Thyroid gland (tissue), 4 donors: ENCODE measurements at places on chromosomes 11 and 22. TPM values are rescaled to one million over a fixed set of nuclear protein-coding genes. Genes with fewer than 3 reads are reported as not detected.

Gene MYO7A
- 5.6 TPM for total RNA-seq

- H3K36me3 ChIP-seq, result no peaks in the 10 kb centered on the region
- no peak overlapping the region for H3K4me3 ChIP-seq
- no peaks in the 10 kb centered on the region for H3K27me3 ChIP-seq
- H3K4me1 ChIP-seq, result no peaks in the 10 kb centered on the region
- H3K27ac ChIP-seq, result no peak overlapping the region
- no peak for DNase-seq
These were observed 720.6 kb upstream of the ANO5 start for GRCh38 chr11:21472261-21472660.

- H3K36me3 ChIP-seq, result no peaks in the 10 kb centered on the region
- peak; percentile 94 for DNase-seq
- H3K4me1 ChIP-seq, result peaks cover 21% of the 10 kb centered on the region
- peak within 1 kb of the TSS; percentile 97 for H3K4me3 ChIP-seq
- no peaks in the 10 kb centered on the region for H3K27me3 ChIP-seq
These were observed at the start of gene PPARA for GRCh38 chr22:46150034-46150654. Gene PPARA (plus strand): TSS chr22:46150526. CDS start chr22:46198384, 47,858 bp downstream.

GRCh38 chr11:369336-370018 is at the start of gene B4GALNT4:
Gene B4GALNT4 (plus strand): TSS chr11:369499. CDS start chr11:369804, 305 bp downstream.
- no peaks in the 10 kb centered on the region for H3K36me3 ChIP-seq
- DNase-seq, result no peak

Gene FAM227A
- total RNA-seq, result 12.6 TPM

- no peaks in the 10 kb centered on the region for H3K36me3 ChIP-seq
- H3K4me1 ChIP-seq, result peaks cover 24% of the 10 kb centered on the region
- no peak overlapping the region for H3K27ac ChIP-seq
- DNase-seq, result no peak
- H3K4me3 ChIP-seq, result no peak overlapping the region
These were observed 57.0 kb downstream of the TENM4 start for GRCh38 chr11:79383874-79384273.

- no peak overlapping the region for H3K4me3 ChIP-seq
- peaks cover 10% of the 10 kb centered on the region for H3K4me1 ChIP-seq
- H3K27me3 ChIP-seq, result no peaks in the 10 kb centered on the region
These were observed 32.1 kb upstream of the ACR start for GRCh38 chr22:50705851-50706351.

Gene RFPL2
- not detected for total RNA-seq

DNA sequence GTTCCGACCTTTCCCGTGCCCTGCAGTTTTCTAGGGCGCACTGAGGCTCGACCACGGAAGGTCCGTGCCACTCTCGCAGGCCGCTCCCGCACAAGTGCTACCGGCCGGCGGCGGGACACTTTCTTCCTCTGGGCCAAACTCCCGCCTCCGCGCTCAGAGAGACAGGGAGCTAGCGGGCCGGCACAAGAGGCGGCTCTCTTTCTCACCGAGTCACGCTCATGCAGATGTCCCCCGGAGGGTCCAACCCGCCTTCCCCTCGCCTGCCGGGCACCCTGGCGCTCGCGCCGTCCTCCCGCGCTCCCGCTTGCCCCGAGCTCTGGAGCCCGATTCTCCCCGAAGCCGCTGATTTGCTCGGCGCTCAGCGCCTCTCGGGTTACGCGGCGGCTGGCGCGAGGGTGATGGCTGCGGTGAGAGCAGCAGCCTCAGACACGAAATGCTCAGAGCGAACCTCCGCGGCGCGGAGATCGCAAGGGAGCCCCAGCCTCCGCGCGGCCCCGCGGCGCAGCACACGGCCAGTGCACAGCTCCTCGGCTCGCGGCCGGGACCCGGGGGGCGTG is 1.0 kb downstream of the LMO1 start:
- peaks cover 5% of the 10 kb centered on the region for H3K27me3 ChIP-seq
- H3K4me1 ChIP-seq, result peaks cover 19% of the 10 kb centered on the region
- no peaks in the 10 kb centered on the region for H3K36me3 ChIP-seq
- DNase-seq, result peak; percentile 49

Gene RTN4R
- 7.2 TPM for total RNA-seq

- peaks cover 15% of the 10 kb centered on the region for H3K36me3 ChIP-seq
- peaks cover 39% of the 10 kb centered on the region for H3K4me1 ChIP-seq
- DNase-seq, result no peak
- no peak overlapping the region for H3K27ac ChIP-seq
- no peaks in the 10 kb centered on the region for H3K27me3 ChIP-seq
These were observed 83.6 kb downstream of the BCR start for GRCh38 chr22:23263651-23264555.

DNA sequence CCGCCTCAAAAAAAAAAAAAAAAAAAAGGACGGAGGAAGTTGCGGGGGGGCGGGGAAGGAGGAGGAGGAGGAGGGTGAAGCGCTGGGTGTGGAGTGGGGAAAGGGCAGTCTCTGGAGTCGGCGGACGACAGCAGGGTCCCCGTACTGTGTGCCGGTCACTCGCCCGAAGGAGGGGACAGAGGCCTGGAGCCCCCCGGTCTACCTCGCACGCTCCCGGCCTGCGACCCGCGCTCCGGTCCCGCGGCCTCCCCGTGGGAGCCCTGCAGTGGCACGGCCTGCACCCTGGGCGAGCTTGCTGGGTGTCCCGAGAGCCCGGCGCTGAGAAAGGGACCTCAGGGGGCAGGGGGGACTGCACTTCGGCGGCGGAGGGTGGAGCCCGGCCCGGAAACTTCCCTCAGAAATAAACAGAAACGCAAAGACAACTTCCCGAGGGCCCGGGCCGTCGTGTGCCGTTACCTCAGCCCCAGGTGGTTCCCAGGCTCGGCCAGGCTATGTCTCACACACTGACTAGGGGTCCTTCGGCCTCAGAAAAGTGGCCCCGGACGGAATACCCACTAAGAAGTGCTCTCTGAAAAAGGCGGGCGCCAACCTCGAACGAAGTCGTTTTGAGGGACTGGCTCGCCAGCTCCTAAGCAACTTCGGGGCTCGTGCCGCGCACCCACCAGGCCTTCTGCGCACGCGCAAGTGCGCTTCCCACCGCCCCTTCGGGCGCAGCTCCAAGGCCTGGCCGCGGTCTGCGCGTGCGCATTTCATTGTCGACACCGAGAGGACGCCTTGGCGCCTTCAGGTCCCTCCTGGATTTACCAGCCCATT is at the start of gene MAJIN:
Gene MAJIN, minus strand, starts transcription at position 688 of the 813 bp plus-strand sequence. CDS start 12,703 bp downstream, outside the sequence.
- peaks cover 15% of the 10 kb centered on the region for H3K4me1 ChIP-seq
- H3K27ac ChIP-seq, result peak within 1 kb of the TSS; percentile 36
- H3K4me3 ChIP-seq, result no peak within 1 kb of the TSS
- H3K27me3 ChIP-seq, result no peaks in the 10 kb centered on the region
- H3K36me3 ChIP-seq, result no peaks in the 10 kb centered on the region

DNA sequence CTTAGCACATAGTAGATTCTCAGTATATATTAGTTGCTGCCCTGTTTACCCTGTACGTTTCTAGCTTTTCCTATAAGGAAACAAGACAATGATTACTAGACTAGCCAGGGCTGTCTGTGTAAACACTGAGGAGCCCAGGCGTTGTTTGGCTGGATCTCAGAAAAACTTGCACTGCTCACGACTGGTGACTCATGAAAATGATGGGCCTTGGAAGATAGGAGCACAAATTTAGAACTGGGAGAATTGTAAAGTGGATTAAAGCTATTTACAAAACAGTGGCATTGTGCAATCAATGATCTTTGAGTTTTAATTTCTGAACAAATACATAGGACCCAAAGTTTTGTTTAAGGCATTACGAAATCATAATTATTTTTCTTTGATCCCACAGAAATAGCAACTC is 276.9 kb downstream of the FAM76B start:
- H3K36me3 ChIP-seq, result no peaks in the 10 kb centered on the region
- peak; percentile 69 for DNase-seq

GRCh38 chr22:28357193-28357592 is 322.4 kb downstream of the TTC28 start:
- H3K27ac ChIP-seq, result no peak overlapping the region
- no peaks in the 10 kb centered on the region for H3K27me3 ChIP-seq
- no peaks in the 10 kb centered on the region for H3K4me1 ChIP-seq
- no peaks in the 10 kb centered on the region for H3K36me3 ChIP-seq
- no peak overlapping the region for H3K4me3 ChIP-seq
- no peak for DNase-seq

GRCh38 chr11:36948460-36949127 is 350.6 kb upstream of the RAG2 start:
- H3K27me3 ChIP-seq, result no peaks in the 10 kb centered on the region
- no peaks in the 10 kb centered on the region for H3K4me1 ChIP-seq
- no peak overlapping the region for H3K27ac ChIP-seq
- H3K4me3 ChIP-seq, result no peak overlapping the region
